ENCODE measurements at places on chromosomes 6 and 20.

GRCh38 chr6:35955970-35956369, 35.1 kb upstream of the SRPK1 start:
- DNase-seq, result no peak

GRCh38 chr6:170182093-170182780, 108.6 kb downstream of the DLL1 start:
- DNase-seq, result no peak

GRCh38 chr6:76342611-76343160, 270.2 kb upstream of the IMPG1 start:
- DNase-seq, result no peak

DNA sequence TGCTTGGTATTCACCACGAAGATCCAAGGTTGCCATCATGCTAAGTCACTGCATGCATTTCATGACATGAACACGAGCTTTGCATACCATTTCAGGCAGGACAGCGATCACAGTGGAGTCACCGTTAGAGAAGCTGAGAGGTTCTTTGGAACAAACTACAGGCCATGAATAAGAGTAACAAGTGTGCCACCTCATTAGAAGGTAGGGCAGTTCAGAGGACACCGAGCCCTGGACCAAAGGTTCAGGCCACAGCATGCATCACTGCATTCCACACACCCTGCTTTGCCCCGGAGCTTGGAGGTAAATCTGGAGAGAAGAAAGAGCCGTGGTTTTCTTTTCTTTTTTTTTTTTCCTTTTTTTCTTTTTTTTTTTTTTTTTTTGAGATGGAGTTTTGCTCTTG, 66.9 kb upstream of the CDH4 start:
- DNase-seq, result no peak

- no peak for DNase-seq
Measured at GRCh38 chr6:52498538-52499017, 78.3 kb downstream of the TRAM2 start.

- no peak for DNase-seq
Measured at GRCh38 chr6:3280091-3280490, 21.3 kb downstream of the PSMG4 start.

- no peak for DNase-seq
Measured at GRCh38 chr6:48919555-48919954, 543.5 kb downstream of the MMUT start.

DNA sequence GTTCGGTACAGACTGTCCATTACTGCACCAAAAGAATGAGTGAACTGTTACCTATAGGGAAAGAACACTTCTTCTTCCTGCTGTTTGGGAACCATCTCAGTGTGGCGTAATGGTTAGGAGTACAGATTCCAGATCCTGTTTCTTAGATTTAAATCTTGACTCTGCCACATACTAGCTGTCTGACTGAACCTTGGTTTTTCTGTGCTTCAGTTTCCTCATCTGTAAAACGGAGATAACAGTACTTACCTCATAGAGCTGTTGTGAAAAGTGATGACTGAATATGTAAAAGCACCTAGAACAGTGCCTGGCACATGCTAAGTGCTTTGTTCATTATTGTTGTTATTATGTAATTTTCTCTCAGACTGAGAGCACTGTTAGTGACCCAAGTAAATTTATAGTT, 39.8 kb downstream of the STX11 start:
- DNase-seq, result no peak

- no peak for DNase-seq
Measured at GRCh38 chr20:4490045-4490444, 231.7 kb upstream of the PRND start.

DNA sequence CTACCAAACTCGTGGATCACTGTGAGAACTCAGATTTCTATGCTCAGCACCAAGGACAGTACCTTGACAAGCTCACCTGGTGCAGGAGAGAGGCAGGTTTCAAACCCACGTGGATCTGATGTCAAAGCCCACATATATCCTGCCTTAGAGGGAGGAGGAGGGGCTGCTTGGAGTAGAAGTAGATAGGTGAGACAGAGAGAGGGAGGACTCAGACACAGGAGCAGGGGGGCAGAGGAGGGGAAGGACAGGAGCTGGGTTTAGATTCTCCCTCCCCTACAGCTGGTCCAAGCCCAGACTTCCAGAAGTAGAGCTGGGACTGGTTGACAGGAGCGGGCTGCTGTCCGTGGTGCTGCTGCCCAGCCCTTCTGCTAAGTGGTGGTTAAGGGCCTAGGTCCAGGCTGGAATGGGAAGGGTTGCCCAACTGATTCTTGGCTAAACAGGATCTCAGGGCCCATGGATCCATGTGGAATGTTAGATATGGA, 77.5 kb downstream of the CDH22 start:
- DNase-seq, result no peak

GRCh38 chr6:25303254-25303653, 24.1 kb downstream of the CARMIL1 start:
- no peak for DNase-seq

- no peak for DNase-seq
Measured at GRCh38 chr6:54173089-54173488, 61.8 kb downstream of the MLIP start.

GRCh38 chr6:38498805-38499445, 140.8 kb downstream of the BTBD9 start:
- DNase-seq, result no peak

- no peak for DNase-seq
Measured at GRCh38 chr6:118680452-118681095, 29.2 kb upstream of the CEP85L start.

DNA sequence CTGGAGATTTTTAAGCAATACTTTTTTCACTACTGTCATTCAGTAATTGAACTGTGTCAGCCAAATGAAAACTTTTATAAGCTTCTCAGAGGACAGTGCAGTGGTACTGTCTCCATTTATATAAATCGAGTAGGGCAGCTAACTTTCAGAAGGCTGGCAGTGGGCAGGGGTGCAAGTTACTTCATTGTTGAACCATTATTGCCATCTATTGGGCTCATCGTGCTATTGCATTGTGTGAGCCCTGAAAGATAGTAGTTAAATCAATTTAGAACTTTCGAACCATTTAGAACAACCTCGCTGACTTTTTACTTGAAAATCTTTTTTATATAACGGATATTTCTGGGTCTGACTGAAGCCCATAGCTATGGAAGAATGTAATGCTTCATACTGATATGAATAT, 347.8 kb upstream of the PLCB4 start:
- DNase-seq, result peak; percentile 25

- no peak for DNase-seq
Measured at GRCh38 chr6:130713144-130713543, 114.1 kb upstream of the SMLR1 start.

DNA sequence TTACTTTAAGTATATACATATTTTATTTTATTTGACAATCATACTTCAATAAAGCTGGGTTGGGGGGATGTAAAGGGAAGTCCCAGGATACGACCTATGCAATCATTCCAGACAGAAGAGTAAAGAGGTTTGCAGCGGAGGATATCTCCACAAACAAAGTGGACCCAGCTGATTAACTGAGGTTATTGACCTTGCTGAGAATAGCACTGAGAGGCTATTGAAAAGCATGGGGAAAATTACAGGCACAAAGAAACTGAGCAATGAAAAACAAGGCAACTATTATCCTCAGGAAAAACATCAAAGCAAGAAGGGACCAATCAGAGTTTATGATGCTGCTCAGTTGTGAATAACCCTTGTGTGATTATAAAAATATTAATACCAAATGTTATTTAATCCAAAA, 32.6 kb downstream of the SERPINB1 start:
- DNase-seq, result no peak

DNA sequence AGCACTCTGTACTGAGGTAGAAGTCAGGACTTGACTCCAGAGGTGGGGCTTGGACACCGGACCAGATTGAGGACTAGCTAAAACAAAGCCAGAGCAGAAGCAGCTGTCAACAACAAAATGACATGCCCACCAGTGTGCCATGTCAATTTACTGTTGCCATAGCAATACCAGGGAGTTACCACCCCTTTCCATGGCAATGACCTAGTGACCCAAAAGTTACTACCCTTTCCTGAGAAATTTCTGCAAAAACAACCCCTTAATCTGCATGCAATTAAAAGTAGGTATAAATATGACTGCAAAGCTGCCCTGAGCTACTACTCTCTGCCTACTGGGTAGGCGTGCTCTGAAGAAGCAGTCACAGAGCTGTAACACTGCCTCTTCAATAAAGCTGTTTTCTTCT, 21.0 kb downstream of the MAP3K5 start:
- no peak for DNase-seq

DNA sequence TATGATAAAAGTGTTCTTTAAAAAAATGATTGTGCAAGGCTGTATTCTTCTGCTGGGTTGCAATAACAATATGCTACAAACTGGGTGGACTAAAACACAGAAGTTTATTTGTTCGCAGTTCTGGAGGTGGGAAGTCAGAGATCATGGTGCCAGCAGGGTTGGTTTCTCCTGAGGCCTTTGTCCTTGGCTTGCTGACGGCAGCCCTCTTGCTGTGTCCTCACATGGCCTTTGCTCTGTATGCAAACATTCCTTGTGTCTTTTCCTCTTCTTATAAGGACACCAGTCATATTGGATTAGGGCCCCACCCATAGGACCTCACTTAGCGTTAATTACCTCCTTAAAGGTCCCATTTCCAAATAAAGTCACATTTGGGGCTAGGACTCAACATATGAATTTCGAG, 220.4 kb downstream of the SAMD5 start:
- no peak for DNase-seq

- DNase-seq, result no peak
Measured at GRCh38 chr6:115882771-115883170, 177.9 kb downstream of the FRK start.

DNA sequence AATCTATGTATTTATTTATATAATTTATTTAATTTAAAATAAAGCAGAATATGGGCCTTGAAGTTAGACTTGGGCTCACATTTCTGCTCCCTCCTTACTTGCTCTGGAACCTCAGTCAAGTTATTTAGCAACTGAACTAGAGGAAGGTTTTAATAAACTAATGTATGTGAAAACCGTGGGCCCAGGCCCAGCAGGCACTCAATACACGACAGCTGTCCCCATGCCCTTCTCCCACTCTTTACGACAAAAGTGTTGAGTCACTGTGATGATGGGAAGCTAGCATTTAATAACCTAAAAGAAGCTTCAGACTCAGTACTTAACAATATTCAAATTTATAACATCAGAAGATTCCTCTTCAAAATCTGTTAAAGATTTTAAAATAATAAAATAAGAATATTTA, 46.7 kb downstream of the SERAC1 start:
- no peak for DNase-seq

DNA sequence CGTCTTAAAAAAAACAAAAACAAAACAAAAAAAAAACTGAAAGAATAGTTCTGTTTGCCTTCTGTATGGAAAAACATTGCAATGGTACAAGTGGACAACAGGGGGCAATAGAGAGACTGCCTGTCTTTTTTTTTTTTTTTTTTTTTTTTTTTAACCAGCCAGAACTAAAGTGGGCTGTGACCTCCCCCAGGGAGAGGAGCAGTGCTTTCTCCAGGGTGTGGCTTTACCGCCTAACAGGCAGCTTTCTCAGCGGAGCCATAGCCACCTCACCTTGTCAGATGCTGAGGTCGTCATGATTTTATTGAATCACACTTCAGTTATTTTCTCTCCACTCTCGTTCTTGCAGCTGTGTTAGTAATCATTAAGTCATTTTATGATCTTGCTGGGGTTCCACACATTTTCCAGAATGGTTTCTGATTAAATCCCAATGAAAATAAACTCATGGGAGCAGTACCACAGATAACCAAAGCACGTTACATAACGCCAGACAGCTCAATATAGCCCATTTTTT, 78.4 kb downstream of the GMPR start:
- DNase-seq, result no peak

- DNase-seq, result no peak
Measured at GRCh38 chr20:33062105-33062824, 8.6 kb downstream of the BPIFB3 start.

- DNase-seq, result no peak
Measured at GRCh38 chr6:87436435-87436834, 28.7 kb downstream of the CFAP206 start.

GRCh38 chr6:21847711-21848480, 254.3 kb downstream of the SOX4 start:
- DNase-seq, result no peak
